Renal cortex interstitium (tissue), 15 donors: ENCODE measurements at places on chromosomes 5 and 9. TPM values are rescaled to one million over a fixed set of nuclear protein-coding genes. Genes with fewer than 3 reads are reported as not detected.

NTMT1 gene
- polyA plus RNA-seq = 28.5 TPM

BSPRY gene
- 9.9 TPM for polyA plus RNA-seq

GPR150 gene
- 0.06 TPM for polyA plus RNA-seq

GRCh38 chr5:74953937-74954720, 87.9 kb upstream of the FAM169A start:
- no peak for DNase-seq

GRCh38 chr5:176765687-176766086, 44.7 kb upstream of the UNC5A start:
- no peak for DNase-seq

GRCh38 chr9:81384911-81385310, 304.4 kb downstream of the TLE1 start:
- DNase-seq = no peak
